ENCODE measurements at places on chromosomes 6 and 20.
A peak's percentile ranks its signal among the peaks of the same experiment; 100 is the strongest.

- DNase-seq = no peak
These were observed 6.0 kb upstream of the DSP start for GRCh38 chr6:7535498-7535897.

DNA sequence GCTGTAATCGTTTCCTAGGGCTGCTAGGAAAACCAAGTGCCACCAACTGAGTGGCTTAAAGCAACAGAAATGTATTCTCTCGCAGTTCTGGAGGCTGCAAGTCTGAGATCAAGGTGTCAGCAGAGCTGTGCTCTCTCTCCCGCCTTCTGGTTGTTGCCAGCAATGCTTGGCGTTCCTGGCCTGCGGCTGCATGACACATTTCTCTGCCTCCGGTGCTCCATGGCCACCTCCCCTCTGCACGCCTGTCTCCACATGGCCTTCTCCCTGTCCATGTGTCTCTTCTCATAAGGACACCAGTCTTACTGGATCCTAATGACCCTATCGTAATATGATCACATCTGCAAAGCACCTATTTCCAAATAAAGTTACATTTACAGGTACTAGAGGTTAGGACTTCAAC lies 91.7 kb upstream of the AKAP12 start:
- no peak for DNase-seq

DNA sequence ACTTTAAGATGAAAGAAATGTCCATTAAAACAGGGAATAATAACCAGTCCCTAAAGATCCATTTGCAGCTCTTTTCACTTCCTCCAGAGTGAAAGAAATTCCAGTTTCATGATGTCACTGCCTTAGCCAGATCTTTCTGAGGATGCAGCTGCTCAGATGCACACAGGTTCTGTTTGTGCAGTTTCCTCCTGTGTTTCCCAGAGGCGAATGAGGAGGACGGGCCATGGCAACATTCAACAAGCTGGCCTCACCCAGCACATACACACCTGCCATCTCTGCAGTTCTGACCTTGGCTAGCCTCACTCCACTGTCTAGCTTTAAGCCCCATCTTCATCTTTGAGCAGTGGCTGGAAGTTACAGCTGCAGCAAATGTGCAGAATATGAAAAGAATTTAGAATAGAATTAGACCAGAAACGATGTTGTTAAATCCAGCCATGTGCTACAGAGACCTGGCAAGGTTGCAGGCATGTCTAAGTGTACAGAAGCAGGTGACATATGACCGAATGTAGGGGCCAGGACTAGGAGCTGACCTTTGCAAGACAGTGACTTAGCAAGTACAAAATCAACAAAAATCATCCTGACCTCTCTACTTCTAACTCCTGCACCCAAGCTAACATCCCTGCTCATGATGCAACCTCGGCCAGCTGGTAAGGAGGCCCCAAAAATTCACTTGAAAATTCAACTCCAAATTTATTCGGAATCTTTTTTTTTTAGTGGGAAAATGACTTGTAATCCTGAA lies 35.0 kb downstream of the FAM50B start:
- no peak for DNase-seq

GRCh38 chr6:24444588-24444987 lies 41.9 kb downstream of the MRS2 start:
- no peak for DNase-seq

DNA sequence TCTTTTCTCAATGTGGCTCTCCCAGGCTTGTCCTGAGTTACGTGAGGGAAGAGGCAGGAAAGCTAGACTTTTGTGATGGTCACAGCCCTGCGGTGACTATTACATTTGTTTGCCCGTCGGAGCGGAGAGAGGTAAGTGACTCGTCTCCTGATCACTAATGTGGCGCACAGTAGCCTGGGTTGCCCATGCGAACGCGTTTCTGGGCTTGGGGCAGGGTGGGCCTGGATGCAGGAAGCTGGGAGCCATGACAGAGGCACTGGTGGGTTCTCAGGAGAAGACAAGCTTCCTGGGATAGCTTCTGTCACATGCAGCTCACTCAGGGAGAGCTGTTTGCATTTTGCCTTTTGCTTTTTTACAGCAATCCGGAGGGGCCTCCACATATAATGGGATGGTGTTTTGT lies 60.6 kb downstream of the IGF2R start:
- DNase-seq = no peak

- DNase-seq = no peak
These were observed 174.0 kb downstream of the THBS2 start for GRCh38 chr6:169079650-169080049.

DNA sequence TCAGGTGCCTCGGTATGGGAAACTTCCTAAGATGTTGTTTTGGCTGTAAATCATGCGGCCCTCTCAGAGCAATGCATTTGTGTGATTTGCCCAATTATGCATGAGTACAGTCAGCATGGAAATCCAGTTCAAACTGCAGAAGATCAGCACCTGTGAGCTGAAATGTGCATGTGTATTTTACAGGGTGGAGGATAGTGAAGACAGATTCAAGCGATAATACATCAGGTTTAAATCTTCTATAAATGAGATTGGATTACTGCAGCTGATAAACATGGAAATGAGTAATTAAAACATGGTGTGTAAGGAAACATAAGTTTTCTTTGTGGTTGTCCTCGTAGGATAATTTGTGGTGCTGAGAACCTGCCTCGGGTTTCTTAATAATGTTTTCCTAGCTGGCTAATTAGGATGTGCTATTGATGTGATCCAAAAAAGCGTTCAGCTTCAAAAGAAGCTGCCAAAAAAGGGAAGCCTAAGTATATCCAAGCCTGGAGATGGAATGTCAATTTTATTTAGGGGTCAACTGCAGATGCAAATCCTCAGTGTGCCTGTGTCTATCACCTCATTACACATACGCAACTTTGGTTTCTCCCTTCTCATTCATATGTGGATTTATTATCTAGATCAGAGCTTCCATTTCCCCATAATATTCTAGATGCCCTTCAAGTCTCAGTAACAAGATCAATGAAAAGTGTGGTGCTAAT lies 117.1 kb upstream of the CCDC28A start:
- no peak for DNase-seq

DNA sequence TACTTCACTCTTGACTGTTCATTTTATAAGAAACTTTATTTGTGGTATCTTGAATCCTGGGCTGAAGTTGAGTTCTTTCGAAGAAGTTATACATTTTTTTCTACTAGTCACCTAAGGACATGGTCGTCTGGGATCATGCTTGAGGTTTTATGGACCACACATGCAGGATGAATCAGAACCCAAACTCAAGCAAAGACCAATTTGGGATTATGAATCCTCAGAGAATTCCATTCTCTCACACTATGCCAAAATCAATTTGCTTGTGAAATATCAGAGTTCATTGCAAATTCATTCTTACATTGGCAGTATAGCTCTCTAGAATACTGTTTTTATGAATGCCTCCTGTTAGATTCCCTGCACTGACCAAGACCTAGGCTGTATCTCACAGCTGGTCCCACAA lies 114.3 kb upstream of the HDAC2 start:
- DNase-seq = no peak

GRCh38 chr20:2871111-2871465 lies 2.2 kb upstream of the PTPRA start:
- DNase-seq = no peak

DNA sequence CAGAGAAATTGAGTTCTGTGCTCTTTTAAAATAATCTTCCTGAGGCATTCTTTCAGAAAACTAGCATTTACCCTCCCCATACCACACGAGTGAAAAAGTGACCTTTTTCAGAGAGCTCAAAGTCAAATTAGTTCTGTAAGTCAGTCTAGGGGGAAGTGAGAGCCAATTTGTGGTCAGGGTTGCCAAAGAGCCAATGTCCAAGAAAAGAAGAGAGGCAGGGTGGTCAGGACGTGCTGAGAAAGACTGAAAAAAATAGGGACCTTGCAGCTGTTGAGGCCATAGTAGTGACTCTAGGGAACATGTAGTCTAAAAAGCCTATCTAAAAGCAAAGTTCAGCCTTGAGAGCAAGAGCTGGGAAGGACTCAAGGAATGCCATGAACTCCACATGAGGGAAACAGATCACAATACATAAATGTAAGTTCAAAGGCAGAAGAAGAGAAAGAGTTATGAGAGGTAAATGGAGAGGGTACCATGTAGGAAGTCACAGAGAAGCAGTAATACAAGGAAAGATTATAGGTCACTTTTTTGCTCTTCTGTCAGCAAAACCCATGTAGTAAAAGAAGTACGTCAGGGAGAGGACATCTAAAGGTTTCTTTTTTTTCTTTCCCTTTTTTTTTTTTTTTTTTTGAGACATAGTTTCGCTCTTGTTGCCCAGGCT lies 565.1 kb upstream of the FLRT3 start:
- no peak for DNase-seq

- DNase-seq = peak; percentile 9
These were observed 333.9 kb downstream of the HACE1 start for GRCh38 chr6:104525677-104526322.

- DNase-seq = no peak
These were observed 474.9 kb upstream of the AGPAT4 start for GRCh38 chr6:161748535-161749416.

DNA sequence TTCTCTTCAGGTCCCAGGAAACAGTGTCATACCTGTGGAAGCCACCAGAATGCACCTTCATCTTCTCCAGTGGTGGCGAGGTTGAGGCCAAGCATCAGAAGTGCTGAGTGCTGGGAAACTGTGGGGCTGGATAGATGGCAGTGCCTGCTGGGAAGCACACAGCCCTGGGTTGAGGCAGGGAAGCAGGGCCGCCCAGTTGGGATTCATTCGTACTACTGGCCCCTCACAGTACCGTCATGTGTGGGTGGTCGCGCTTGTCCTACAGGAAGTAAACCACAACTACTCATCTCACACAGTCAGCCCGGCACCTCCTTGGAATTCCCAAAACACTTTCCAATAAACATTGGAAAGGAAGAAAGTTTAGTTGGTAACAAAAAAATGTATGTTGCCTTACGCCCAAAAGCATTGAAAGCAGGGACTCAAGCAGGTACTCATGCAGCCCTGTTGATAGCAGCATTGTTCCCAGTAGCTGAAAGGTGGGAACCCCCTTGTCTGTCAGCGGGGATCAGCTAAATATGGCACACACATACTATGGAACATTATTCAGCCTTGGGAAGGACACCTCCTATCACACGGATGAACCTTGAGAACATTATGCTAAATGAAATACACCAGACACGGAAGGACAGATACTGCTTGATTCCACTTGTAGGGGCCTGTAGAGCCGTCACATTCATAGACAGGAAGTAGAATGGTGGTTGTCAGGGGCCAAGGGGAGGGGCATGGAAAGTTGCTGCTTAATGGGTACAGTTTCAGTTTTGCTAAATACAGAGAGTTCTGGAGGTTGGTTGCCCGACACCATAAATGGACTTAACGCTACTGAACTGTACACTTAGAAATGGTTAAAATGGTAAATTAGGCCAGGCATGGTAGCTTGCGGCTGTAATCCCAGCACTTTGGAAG lies 162.7 kb downstream of the MTHFD1L start:
- DNase-seq = no peak

GRCh38 chr20:22462975-22463914 lies 121.1 kb downstream of the FOXA2 start:
- no peak for DNase-seq

GRCh38 chr6:161210857-161211256 lies 63.0 kb downstream of the AGPAT4 start:
- no peak for DNase-seq

DNA sequence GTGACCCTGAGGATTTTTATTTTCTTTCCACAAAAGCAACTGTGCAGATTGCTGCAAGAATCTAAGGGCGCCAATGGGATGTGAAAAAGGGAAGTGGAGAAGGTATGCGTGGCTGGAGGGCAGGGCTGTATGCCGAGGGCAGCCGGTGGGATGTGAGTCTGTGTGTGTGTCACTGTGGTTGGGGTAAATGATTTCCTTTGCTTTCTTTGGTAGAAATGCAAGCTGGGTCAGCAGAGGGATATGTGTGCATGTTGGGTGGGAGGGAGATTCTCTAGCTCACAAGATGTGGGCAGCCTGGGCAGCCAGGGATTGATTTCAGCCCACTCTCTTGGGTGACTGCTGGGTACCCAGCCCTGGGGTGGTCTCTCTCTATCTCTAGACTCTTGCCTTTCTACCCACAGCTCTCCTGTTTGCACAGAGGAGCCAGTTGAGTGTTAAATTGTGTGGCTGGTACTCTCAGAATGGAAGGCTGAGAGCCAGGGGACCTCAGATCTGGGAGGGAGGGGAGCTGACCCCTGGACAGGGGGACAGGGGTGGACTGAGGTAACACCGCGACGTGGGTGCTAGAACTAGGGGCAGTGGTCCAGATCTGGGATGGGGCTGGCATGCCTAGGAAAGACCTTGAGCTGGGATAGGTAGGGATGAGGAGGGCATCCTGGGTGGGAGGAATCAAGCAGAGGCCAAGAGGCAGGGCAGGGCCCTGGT lies 136.8 kb upstream of the RNF24 start:
- no peak for DNase-seq

- no peak for DNase-seq
These were observed 243.7 kb upstream of the RREB1 start for GRCh38 chr6:6863970-6864639.

DNA sequence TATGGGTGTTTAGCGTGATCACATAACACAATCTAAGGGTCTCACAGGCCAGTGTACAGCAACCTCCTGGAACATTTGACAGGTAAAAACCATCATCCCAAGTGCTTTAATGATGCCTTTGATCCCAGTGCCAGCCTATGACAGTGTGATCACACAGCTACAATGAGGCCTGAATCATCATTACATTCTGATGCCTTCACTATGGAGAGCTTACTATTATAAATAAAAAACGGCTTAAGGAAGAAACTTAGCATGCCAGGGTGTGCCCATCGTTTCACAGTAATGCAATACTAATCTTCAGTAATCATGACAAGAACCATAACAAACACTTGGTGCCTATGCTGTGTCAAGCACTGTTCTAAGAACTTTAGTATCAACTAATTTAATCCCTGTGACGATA lies 11.4 kb downstream of the MAP7 start:
- no peak for DNase-seq

GRCh38 chr6:65295812-65296211 lies 411.2 kb downstream of the EYS start:
- DNase-seq = no peak

- DNase-seq = no peak
These were observed 66.8 kb upstream of the ATXN1 start for GRCh38 chr6:16828058-16828457.

GRCh38 chr20:20609522-20609921 lies 102.9 kb downstream of the RALGAPA2 start:
- DNase-seq = no peak

All from stimulated activated CD4-positive, alpha-beta T cell treated with anti-CD3 and anti-CD28 coated beads, Interleukin-15, amount 100 ng/mL, for 1 hour (primary cell).